Stimulated activated CD4-positive, alpha-beta T cell treated with anti-CD3 and anti-CD28 coated beads, Interleukin-12 subunit alpha, Interleukin-12 subunit beta, amount 100 ng/mL, for 48 hours (primary cell): ENCODE measurements at places on chromosomes 7 and 10.

DNA sequence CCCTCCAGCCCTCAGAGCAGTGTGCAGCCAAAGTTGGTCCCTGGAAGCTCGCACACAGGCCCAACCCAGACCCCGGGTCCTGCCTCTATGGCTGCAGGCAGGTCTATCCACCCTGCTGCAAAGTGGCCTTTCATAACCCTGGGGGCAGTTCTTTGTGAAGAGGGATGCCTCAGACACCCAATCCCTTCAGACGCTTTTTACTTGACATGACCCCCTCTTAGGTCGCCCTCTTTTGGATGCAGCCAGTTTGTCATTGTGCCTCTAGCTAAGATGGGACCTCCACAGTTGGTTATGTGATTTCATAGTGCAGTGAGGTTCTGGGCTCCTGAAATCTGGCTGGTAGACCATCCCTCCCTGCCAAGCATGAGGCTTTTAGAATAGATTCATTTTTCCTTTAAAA is 27.3 kb downstream of the SMKR1 start:
- DNase-seq, result no peak

DNA sequence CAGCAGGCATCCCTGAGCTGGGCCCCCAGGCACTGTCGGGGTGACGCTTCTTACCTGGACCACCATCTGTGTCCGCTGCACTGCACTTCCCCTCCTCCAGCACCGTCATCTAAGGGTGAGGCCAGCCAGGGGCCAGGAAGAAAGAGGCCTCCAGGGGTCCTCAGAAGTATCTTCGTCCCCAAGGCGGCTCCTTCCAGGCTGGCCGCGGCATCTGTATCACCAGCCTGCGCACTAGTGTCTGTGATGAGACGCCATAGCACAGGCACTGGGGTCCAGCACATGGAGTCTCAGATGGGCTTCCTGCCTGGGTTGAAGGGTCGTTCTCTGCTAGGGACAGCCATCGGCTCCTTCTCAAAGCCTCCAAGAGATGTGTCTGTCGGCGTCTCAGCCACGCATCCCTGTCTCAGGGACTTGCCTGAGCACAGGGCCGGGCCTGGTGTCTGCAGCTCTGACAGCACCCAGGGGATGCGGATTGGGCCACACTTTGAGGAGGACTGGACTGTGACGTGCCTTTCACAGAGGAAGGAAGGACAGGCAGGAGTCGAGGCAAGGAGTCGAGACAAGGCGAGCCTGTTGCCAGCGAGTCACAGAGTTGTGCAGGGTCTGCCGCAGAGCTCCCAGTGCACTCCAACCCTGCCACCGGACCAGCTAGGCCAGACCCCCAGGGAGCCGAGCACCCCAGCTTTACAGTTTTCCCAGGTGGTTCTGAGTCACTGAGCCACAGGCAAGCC is 101.5 kb upstream of the DIP2C start:
- DNase-seq, result no peak

DNA sequence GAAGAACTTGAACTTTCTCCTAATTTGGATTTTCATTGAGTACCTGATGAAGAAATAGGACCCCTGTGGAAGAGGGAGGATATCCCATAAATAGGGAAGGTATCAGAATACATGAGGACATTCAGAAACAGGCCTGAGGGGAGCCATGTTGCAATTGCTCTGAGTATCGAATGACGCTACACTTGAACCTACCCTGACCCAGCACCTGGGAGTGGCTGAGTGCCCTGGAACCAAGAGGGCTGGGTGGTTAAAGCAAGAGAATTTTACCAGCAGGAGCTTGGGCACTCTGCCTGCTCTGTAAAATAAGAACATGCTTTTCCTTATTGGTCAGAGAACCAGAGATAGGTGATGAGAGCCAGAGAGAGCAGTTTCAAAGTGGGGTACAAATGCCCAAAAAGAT is 7.2 kb downstream of the NEUROD6 start:
- DNase-seq, result no peak

GRCh38 chr7:155831807-155832524 is 19.7 kb upstream of the SHH start:
- no peak for DNase-seq

DNA sequence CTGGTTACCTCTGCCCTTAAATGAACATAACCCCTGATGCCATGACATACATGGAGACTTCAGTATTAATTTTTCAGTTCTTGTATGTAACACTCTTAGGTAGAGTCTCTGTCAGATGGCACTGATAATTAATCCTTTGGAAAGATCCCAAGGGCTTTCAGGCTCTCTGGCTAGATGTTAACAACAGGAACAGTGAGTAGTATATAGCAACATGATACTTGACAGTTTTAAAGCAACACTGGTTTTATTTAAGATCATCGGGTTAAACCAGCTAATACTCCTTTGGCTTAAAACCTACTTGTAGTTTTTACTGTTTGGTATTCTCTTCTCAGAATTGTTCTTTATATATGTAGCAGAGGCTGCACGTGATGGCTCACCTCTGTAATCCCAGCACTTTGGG is 27.3 kb downstream of the AHCYL2 start:
- no peak for DNase-seq

DNA sequence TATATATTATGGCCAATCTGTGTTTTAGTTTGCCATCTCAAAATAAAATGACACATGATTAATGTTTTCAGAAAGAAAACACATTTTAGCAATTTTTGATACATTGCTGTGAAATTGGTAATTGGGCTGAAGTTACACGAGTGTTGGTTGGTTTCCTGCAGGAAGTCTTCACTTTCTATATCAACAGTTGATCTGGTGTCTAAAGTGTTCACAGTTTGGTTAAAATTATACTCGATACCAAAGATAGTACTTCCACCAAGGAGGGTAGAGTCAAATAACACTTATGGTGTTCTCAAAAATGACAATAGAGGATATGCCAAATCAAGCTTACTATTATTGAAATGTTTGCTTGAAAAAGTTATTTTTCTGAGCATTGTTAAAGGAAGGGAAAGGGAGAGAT is 120.3 kb upstream of the GLCCI1 start:
- DNase-seq, result no peak

DNA sequence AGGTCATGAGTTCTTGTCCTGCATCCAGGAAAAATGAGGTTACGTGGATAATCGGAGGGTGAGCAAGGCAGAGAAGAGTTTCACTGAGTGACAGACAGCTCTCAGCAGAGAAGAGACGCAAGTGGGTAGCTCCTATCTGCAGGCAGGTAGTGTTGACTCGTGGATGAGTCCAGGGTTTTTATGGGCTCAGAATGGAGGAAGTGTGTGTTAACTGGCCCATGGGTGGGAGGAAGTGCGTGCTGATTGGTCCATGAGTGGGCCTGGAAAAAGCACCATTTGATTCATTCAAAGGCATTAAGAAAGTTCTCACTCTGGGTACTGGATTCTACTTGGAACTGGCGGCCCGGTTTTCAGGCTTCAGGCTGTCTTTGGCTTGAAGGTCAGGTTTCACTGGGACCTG is 4.8 kb upstream of the DMTF1 start:
- DNase-seq, result no peak
